Psoas muscle (tissue), 8 donors: ENCODE measurements at places on chromosomes 7 and 10. TPM values are rescaled to one million over a fixed set of nuclear protein-coding genes. Genes with fewer than 3 reads are reported as not detected.

- no peak for DNase-seq
Observed at GRCh38 chr7:107694386-107694785, 33.8 kb downstream of the SLC26A4 start.

DNA sequence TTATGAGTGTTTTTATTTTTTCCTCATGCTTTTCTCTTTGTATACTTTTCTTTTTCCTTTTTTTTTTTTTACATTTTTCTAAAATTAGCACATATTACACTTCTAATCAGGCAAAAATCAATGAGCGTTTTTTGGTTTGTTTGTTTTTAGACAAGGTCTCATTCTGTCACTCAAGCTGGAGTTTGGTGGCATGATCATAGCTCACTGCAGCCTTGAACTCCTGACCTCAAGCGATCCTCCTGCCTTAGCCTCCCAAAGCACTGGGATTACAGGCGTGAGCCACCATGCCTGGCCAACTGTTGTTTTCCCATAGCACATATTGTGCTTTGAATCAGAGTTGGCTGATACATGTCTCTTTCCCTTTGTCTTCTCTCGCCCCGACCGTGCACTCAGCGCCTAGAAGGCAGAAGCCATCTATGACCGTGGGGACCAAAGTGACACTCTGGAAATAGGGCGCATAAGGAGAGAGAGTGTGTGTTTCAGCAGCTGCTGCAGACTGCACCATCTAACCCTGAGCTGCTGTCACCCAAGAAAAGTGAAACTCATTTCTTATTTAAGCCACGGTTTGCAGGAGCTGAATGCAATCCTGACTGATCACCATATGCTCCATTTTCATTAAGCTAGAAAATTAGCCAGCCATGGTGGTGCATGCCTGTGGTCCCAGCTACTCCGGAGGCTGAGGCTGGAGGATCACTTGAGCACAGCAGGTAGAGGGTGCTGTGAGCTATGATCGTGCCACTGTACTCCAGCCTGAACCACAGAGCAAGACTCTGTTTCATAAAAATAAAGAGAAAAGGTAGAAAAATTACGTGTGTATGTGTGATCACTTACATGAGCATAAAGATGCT, 41.4 kb upstream of the GTF2I start:
- DNase-seq, result no peak

DNA sequence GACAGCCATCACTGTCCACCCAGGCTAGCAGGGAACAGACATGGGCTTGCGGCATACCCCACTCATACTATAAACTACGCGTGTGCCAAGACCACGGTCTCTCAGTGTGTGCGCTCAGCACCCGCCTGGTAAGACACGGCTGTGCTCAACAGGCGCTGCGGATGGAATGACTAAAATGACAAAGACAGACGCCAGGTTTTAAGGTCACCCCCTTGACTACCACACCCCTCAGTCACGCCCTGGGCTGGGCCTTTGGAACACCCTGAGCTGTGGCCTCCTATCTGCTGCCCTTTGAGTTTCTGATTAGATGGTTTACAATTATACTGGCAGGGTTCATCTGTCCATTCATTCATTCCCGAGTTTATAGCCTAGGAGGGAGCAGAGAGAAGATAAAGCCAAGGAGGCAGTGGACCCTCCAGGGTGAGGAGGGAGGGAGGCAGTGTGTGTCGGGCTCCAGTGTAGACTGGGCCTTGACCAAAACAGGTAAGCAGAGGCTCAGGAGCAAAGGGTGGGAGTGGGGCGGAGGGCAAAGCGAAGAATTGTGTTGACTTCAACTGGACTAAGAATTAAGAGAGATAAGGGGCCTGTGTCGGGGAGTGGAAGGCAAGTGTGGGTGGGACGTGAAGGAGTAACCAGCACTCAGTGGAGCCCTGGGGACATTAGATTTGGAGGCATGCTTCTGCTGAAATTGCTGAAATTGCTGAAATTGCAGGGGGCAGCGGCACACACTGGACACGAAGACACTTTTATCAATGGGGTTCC, 35.0 kb downstream of the TNS3 start:
- no peak for DNase-seq

DNA sequence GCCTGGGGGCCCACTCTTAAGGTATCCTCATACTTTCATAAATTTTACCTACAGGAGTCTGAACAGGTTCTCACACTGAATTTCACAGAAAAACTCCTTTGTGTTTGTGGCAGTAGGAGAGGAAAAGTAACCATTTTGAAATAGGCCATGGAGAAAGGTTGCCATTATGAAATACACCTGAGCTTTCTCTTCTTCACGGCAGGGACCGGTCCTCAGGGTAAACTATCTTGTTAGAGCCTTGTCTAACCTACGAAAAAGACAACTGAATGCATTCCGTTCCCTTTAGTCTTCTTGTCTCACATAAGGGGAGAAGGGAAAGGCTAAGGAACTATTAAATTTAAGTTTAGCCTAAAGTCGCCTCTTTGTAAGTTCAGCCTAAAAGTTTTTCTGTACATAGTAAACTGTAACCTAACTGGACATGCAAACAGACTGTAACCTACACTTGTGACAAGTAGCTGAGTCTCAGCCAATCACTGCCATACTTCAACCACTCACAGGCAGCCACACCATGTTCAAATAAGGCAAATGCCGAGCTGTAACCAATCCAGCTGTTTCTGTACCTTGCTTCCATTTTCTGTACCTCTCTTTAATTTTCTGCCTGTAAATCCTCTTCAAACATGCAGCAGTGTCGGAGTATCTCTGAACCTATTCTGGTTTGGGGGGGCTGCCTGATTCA, 14.2 kb upstream of the RNF32 start:
- DNase-seq, result no peak

DNA sequence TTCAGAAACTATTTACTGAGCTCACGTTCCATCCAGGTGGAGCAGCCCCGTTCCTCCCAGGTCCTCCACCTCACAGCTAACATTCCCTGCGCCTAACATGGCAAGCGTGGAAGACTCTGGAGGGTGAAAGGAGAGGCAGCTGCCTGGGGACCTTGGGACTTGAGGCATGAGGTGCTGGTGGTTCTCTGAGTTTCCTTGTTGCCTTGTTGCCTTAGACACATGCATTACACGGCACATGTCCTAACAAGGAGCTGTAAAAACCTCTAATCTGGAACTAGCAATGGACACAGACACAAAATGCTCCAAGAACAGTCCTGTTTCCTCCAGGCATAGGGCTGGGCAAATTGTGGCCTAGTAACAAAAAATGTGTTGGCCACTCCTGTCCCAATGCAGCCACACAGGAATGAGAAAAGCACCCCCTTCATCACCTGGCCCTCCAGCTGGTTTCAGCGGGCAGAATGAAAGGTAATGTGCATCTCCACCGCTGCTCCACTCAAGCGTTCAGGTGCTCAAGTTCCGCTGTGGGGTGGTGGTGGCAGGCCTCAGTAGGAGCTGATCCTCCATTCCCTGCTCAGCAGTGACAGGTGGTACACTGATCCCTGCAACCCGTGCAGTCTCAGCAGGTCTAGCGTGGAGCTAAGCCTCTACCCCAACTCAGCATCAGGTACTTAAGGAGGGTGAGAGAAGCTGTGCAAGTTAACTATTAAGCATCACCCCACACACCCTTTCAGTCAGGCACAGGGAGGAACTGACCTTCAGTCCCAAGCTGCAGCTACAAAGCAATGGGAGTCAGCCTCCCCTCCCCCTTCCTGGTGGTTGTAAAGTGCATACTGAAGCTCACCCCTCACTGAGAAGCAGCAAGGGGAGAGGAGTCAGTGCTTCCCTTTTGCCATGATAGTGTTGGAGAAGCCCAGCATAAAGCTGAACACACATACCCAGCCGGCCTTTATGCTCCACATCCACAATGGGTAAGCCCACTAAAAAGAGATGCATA, 382.8 kb downstream of the SDK1 start:
- no peak for DNase-seq

- no peak for DNase-seq
Observed at GRCh38 chr10:13346283-13347042, 1.6 kb downstream of the SEPHS1 start.

- no peak for DNase-seq
Observed at GRCh38 chr10:9052767-9053166, 998.3 kb downstream of the GATA3 start.

- no peak for DNase-seq
Observed at GRCh38 chr10:123637326-123637880, 28.8 kb upstream of the GPR26 start.

CYP26C1 gene
- total RNA-seq, result 0.06 TPM

TRIM56 gene
- total RNA-seq, result 15.0 TPM
